ENCODE measurements at places on chromosomes 4 and X.

DNA sequence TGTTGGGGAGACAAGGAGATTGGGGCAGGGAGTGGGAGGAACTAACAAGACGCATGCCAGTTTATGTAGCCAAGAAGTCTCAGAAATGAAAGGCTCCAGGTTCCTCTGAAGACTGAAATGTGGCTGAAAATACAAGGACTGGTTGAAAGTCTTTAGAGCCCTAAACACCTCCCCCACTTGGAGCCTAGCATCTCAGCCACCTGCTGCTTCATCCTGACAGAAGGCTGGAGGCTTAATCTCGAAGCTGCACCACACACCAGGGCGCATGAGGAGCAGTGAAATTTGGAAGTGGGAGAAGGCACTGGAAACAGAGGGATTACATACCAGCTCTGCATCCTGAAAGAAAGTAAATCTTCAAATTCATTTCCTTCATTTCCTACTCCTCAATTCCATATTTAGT, 160.7 kb upstream of the FTHL17 start:
- DNase-seq: no peak

GRCh38 chrX:11351375-11352295, 58.4 kb downstream of the AMELX start:
- DNase-seq: peak; percentile 64

DNA sequence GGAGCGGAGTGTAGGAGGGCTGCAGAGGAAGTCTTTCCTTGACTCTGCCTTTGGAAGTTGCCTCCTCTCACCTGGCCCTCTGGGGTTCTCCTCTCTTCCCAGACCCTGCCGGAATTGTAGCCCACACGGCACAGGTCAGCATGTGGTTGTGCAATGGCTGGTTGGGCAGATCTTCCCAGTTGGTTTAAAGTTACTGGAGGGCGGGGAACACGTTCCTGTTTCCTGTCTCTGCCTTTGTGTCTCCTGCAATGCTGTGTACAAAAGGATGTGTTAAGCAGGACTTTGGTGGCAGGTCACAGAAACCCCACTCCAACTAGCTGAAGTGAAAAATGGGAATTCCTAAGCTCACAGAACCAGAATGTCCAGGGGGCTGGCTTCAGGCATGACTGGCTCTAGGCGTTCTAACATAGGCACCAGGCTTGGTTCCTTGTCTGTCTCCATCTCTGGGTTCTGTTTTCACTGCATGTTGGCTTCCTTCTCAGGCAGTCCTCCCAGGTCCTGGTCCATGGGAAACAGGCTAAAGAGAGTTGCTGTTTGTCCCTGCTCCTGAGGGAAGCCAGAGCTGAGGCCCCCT, 19.9 kb downstream of the SORCS2 start:
- no peak for DNase-seq

DNA sequence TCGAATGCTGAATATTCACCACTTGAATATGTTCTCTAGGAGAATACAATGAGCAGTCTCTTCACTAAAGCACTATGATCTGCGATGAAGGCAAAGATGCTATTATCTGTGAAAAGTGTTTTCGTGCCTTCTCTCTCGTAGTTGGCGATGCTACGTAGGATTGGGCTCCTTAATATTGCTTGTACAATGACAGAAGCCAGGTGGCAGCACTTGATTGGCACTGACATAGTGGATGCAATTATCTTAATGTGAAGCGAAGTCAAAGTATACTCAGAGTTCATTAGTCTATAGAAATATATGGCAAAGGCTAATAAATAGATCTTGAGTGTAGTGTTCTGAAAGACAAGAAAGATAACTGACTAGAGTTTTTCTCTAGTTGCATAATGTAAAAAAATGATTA, 1135.7 kb upstream of the AGA start:
- DNase-seq: no peak

- DNase-seq: peak; percentile 45
Measured at GRCh38 chr4:56871371-56871866, 36.3 kb upstream of the REST start.

- DNase-seq: no peak
Measured at GRCh38 chr4:102641793-102642192, 119.0 kb downstream of the MANBA start.

DNA sequence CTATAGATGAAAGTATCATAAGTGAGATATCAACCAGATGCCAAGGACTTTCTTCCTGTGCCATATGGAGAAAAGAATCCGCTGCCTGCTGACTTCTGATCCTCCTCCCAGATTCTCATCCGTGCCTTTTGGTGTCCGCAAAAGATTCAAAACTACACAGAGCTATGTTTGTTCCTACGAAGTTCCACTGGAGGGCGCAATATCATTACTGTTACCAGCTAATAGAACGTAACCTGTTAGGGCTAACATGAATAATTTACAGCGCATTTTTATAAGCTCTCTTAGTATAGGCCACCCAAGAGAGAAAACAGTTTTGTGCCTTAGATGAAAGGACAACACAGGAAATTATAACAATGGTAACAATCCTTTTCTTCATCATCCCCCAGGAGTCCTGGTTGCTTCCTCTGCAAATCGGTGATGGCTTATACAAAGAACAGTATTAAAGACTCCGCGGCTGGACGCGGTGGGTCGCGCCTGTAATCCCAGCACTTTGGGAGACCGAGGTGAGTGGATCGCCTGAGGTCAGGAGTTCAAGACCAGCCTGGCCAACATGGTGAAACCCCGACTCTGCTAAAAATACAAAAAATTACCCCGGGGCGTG, 22.8 kb upstream of the CENPVL3 start:
- DNase-seq: peak; percentile 4

DNA sequence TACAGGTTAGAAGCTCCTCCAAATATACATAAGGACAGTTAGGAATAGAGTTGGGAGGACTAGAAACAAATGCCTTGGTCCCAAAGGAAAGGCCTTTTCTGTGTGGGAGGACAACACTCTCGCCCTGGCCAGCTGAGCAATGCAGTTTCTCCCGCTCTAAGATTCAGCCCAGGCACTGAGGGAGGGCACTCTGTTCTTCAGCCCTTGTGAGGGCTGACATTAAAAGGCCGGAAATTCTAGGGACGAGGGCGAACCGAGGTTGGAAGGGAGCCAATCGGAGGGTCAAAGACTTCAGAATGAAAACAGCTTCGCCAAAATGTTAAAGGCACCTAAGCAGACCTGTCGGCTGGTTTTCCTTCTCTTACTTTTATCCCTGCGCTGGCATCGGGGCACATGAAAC, 2.9 kb upstream of the PTCHD1 start:
- DNase-seq: no peak

DNA sequence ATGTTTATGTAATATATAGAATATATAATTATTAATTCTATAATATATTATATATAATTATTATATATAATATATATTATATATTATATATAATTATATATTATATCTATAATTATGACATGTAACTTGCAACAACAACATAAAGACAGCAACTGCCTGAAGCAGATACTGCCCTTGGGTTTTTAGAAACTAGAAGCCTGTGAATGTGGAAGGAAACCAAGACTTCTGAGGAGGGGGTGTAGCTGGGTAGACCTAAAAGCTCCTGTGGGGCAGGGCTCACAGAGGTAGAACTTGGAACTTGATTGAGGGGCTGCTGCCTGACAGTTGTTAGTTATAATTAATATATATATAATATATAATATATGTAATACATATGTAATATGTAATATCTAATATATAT, 167.2 kb upstream of the SLIT2 start:
- no peak for DNase-seq

DNA sequence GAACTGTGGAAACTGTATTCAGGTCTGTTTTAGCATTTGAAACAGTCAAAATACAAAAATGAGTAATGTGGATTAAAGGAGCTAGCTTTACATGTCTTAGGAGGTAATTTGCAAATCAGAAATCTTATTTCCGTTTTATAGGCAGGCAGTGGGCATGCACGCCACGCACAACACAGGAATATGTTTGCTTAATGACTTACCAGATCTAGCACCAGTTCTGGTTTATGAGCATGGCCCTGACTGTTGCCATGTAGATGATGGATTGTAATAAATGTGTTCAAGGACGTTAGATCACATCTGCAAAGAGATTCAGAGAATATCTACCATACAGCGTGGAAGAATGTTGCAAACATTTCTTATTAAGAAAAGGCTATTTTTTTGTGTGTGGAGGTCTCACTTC, 344.5 kb upstream of the NR3C2 start:
- DNase-seq: no peak

GRCh38 chrX:35456891-35457290, 341.3 kb upstream of the MAGEB16 start:
- no peak for DNase-seq

DNA sequence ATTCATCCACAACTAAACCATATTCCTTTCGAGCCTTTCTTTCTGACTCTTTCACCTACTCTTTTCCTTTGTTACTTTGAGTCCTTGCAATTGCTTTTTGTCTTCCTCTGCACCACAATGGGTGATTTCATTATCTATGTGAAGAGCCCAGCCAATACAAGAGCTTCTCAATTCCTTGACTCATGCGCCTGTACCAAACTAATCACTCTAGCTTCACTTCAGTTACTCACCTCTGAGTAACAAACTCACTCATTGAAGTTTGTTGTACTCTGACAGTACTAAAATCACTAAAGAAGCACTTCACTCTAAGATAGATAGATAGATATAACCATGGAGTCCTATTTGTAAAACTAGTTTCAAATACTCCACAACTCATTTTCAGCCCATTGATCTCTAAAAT, 191.7 kb upstream of the EPHA5 start:
- DNase-seq: no peak

DNA sequence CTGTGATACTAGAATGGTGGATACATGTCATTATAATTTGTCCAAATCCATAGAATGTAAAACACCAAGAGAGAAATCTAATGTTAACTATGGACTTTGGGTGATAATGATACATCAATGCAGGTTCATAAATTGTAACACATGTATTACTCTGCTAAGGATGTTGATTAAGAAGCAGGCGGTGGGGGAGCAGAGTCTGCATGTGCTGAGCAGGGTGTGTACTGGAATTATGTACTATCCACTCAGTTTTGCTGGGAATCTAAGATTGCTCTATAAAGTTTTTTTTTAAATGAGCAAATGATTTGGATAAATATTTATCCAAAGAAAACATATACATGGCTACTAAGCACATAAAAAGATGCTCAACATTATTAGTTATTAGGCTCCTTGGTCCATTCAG, 15.0 kb upstream of the MANBA start:
- no peak for DNase-seq

- no peak for DNase-seq
Measured at GRCh38 chr4:87387237-87387636, 3.8 kb downstream of the HSD17B11 start.

GRCh38 chr4:7733801-7734650, 205.6 kb downstream of the AFAP1 start:
- no peak for DNase-seq

DNA sequence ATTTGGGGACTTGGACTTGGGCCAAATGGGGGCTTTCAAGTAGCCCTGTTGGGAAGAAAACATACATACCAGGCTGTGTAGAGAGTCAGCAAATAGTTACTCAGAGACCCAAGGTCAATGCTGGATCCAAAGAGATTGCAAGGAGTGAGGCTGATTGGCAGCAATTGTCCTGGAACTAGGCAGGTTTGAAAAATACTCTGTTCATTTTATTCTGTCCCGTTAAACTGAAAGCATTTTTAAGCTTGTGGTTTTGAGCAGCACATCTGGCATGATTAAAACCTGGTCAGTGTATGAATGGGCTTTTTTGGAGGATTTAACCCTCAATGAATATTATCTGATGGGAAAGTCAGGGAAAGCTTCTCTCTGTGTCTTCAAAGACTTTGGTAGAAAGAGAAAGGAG, 294.3 kb upstream of the BOD1L1 start:
- no peak for DNase-seq

DNA sequence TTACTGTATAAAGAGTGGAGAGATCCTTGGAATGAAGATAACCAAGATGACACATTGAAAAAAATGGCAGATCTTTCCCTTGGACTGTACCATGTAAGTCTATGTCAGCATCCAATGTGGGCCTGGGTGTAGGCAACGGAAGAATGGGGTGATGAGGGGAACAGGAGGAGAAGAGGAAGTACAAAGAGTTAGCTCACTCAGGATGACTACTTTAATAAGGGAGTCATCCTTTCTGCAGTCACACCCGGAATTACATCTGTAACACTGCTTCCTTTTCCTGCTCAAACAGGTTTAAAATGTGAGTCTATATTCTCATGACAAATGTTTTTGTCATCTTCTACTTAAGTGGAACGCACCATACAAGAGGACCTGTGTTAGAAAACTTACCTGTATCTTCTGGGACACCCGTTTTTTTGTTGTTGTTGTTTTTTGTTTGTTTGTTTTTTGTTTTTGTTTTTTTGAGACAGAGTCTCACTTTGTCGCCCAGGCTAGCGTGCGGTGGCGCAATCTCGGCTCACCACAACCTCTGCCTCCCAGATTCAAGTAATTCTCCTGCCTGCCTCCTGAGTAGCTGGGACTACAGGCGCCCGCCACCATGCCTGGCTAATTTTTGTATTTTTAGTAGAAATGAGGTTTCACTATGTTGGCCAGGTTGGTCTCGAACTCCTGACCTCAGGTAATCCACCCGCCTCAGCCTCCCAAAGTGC, 18.0 kb downstream of the HPSE start:
- DNase-seq: no peak

DNA sequence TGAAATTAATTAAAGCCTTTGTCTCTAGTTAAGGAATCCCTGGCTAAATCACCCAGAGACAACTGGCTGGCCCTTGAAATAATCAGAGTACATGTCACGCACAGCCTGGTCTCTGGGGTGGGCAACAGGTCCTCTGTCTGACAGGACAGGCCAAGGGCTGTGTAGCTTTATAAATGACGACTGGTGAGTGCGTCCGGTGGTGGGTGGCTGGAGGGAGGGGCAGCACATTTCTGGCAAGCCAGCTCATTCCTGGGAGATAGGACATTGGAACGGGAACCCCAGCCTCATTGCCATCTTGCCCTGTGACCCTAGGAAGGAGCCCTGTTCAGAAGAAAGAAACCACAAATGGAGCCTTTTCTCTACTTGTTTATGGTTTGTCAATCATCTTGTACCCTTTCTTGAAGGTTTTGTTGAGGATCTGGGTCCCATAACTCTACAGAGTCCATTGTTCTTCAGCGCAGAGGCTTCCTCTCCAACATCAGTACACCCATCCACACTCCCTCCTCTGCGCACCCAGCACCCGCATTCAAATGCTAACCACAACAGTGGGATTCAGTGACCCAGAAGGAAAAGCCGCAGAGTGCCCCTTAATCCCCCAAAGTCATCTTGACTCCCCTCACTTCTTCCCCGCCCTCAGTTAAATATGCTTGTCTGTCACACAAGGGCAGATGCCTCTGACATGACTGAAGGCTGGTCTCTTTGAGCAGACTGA, 368.1 kb downstream of the UNC5C start:
- no peak for DNase-seq

GRCh38 chr4:169048868-169049414, 38.9 kb upstream of the CBR4 start:
- DNase-seq: no peak

DNA sequence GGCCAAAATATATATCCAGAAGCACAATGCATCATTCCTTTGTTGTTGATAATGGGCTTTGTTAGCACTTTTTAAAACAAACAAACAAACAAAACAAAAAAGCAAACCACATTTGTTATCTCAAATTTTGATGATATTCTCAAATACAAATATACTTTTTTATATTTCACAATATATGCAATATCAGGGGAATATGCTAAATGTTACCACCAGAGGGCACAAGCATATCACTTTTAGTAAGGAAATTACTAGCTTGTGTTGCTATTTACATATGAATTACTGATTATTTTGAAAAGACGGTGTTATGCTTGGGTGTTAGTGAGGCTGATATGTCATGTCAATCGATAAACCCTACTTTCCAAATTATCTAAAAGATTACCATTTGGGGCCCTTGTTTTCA, 29.1 kb downstream of the RIPPLY1 start:
- no peak for DNase-seq

Measured in AG09319 (cell line).